ENCODE measurements at places on chromosomes 12 and 14.

- DNase-seq: no peak
Observed at GRCh38 chr12:102433304-102433703, 47.1 kb downstream of the IGF1 start.

GRCh38 chr12:80178846-80179245, 79.5 kb downstream of the OTOGL start:
- no peak for DNase-seq

DNA sequence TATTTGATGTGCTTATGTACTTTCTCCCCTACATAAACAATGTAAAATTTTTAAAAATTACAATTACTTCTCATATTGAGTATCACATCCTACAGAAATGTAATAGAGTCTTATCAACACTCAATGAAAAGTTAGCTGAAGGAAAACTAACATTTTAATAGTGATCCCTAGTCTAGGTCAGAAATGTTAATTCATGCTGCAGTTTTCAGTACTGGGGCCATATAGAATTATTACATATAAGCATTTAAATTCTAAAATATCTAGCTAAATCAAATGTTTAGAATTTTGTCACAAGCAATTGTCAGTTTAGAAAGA, 37.8 kb downstream of the SLC6A15 start:
- DNase-seq: no peak

GRCh38 chr14:95297832-95298231, 21.9 kb downstream of the CLMN start:
- DNase-seq: no peak

DNA sequence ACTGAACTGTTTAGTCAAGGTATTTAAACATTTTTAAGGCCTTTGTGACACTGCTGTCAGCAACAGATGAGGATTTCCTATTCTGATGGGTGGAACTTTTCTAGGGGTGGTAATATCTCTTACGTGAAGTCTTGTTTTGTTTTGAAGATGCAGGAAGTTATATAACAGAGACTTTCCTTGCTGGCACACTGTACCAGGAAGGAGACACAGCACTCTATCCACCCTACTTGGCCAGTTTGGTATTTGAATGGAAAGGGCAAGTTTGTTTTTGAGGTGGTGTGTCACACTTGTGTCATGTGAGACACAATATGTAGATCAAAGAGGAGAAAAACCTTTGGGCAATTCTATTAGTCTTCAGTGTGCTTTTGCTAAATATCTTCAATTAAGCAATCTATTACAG, 51.6 kb upstream of the SRP54 start:
- DNase-seq: no peak

DNA sequence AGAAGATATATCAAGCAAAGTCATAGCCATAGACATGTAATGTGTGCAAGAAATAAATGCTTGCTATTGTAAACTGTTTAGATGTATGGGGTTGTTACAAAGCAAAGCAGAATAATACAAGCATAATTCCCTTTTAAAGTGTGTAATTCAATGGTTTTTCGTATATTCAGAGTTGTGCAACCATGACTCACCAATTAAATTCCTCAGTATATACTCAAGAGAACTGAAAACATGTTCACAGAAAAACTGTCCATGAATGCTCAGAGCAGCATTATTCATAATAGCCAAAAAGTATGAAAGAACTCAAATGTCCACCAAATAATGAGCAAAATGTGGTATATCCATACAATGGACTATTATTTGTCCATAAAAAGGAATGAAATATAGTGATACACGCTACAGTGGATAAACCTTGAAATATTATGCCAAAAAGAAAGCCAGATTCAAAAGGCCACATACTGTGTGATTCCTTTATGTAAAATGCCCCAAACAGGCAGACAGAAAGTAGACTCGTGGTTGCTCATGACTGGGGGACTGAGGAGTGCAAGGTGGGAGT, 9.3 kb downstream of the GXYLT1 start:
- no peak for DNase-seq

DNA sequence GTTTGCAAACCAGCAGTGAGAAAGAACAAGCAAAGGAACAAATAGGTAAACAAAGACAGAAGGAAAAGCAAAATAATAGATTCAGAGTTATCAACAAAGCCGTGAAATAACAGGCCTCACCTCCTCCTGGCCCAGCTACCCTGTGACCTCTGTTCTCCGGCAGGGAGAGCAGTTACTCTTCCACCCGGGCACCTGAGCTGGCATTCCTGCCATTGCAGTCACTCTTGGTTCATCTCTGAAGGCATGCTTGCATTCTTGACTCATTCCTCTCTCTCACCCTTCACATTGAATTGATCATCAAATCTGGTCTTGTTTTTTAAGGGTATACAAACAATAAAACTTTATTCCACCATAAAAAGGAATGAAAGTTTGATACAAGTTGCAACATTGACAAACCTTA, 95.1 kb downstream of the TTC8 start:
- no peak for DNase-seq

DNA sequence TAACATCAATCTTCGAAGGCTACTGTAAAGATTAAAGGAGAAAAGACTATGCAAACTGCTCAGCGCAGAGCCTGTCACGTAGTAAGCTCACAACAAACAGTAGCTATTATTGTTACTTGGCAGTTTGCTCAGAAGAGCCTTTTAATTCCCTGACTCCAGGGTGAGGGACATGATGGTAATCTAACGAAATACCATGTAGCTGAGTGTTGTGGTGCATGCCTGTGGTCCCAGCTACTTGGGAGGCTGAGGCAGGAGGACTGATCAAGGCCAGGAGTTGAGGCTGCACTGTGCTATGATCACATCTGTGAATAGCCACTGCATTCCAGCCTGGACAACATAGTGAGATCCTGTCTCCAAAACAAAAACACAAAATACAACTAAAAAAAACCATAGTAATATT, 22.8 kb downstream of the HEBP1 start:
- DNase-seq: no peak

GRCh38 chr12:43676183-43676813, 82.3 kb downstream of the PUS7L start:
- DNase-seq: no peak

GRCh38 chr12:124371366-124371765, 76.5 kb downstream of the RFLNA start:
- DNase-seq: no peak

- DNase-seq: no peak
Observed at GRCh38 chr14:22998329-22999012, 11.5 kb downstream of the C14orf93 start.

DNA sequence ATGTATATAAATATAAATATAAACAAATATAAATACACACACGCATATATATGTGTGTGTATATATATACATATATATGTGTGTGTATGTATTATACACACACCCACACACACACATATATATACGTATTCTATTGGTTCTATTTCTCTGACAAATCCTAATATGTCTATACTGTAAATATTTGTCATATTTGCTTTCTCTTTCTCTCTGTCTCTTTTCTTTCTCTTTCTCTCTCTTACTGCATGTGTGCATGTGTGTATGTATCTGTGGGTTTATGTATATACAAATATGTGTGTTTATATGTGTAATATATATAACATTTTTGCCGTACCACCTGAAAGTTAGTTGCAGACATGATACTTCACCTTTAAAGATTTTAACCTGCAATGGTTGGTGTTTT, 174.2 kb upstream of the PLEKHG7 start:
- DNase-seq: no peak

GRCh38 chr12:131773582-131774221, 54.5 kb upstream of the MMP17 start:
- DNase-seq: no peak

DNA sequence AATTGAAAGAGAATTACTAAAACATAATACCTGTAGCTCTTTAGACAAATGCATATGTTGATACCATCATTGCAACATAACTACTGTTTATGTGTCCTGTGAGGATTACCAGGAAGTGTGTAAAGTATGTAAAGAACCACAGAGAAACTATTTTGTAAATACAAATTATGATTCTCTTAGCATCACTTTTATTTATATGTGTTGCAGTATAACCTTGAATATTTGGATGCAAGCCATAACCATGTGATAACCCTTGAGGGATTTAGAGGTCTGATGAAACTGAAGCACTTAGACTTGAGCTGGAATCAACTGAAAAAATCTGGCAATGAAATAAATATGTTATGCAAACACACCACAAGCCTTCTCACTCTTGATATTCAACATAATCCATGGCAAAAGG, 77.5 kb downstream of the LRRC9 start:
- DNase-seq: peak; percentile 83

- no peak for DNase-seq
Observed at GRCh38 chr12:70828351-70828750, 92.2 kb downstream of the PTPRR start.

- no peak for DNase-seq
Observed at GRCh38 chr14:64407329-64407728, 19.2 kb downstream of the MTHFD1 start.

DNA sequence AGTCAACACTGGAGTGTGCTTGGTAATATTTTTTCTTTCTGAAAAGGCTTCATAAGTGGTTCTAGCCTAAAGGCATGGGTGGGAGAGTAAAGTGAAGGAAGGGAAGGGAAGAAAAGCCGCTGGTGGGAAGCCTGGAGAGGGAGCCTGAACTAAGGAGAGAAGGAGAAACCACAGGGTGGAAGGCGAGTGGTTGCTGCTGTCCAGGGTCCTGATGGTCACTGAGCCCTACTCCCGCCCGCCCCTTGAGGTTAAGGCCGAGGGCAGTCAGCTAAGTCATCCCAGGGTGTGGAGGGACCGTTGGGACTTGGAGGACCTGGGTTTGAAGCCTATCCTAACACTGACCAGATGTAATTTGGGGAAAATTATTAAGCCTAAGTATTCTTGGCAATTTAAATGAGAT, 189.1 kb downstream of the PIWIL1 start:
- DNase-seq: no peak

DNA sequence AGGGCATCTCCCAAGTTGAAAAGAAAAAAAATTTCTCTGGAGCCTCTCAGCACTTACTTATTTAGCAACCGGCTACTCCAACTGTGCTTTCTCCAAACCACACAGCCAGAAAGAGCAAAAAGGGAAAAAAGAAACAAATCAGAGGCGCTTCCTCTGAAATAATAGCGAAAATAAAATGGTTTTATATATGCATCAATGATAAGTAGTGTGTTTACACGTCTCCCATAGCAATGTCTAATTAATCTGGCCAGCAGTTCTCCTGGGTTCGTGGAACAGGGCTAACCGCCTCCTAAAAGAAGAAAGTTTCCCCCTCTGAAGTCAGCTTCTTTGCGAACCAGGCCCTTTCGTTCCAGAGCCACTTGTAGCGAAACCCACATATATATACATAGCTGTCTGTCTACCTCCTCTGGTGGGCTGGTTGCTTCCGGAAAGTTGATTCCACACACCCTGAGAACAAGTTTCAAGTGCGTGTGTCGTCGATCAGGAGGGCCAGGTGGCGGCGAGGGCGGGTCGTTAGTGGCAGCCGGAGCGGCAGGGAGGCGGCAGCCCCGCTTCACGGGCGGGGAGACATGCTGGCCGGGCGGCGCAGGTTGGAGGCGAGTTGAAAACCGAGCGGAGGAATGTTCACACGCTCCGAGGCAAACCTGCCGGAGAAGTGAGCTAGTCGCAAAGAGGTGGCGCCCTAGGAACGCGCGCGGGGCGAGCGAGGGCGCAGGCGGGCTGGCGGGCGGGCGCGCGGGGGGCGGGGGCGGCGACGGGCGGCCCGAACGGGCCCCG, 2.7 kb downstream of the PTHLH start:
- peak; percentile 33 for DNase-seq

- DNase-seq: no peak
Observed at GRCh38 chr12:18703911-18704310, 33.9 kb downstream of the PLCZ1 start.

GRCh38 chr12:46371718-46372543, 642 bp downstream of the SLC38A2 start:
- DNase-seq: peak; percentile 60

DNA sequence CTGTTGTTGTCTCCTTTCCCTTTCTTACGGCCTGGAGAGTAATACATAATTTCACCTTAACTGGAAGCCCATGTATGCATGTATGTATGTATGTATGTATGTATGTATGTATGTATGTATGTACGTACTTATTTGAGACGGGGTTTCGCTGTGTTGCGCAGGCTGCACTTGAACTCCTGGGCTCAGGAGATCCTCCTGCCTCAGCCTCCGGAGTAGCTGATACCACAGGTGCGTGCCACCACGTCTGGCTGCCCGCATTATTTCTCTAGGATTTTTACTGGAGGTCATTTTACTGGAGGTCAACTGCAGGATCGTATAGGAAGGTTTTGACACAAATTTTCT, 644 bp upstream of the OS9 start:
- no peak for DNase-seq

- DNase-seq: no peak
Observed at GRCh38 chr12:88572781-88573549, 7.3 kb downstream of the KITLG start.

- DNase-seq: no peak
Observed at GRCh38 chr12:27252934-27253333, 8.8 kb downstream of the STK38L start.

- no peak for DNase-seq
Observed at GRCh38 chr14:102262929-102263462, 42.0 kb downstream of the MOK start.

GRCh38 chr12:57781801-57782200, 786 bp upstream of the TSFM start:
- DNase-seq: no peak

DNA sequence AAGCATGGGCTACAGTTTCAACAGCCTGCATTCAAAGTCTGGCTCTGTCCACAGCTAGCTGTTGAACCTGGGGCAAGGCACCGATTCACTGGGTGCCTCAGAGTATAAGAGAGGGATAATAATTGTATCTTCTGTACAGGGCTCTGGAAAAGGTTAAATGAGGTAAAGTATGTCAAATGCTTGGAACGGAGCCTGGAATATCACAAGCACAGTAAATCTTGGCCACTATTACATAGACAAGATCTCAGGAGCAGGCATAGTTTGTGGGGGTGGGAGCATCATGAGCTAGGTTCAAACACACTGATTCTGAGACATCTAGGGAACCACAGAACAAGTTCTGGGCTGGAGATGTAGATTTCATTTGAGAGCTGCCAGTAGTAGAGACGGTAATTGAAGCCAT, 203.7 kb upstream of the NUDT4 start:
- no peak for DNase-seq

GRCh38 chr12:111761706-111762105, 5.0 kb upstream of the ALDH2 start:
- no peak for DNase-seq

GRCh38 chr12:41979574-41979973, 165.1 kb downstream of the GXYLT1 start:
- DNase-seq: no peak

DNA sequence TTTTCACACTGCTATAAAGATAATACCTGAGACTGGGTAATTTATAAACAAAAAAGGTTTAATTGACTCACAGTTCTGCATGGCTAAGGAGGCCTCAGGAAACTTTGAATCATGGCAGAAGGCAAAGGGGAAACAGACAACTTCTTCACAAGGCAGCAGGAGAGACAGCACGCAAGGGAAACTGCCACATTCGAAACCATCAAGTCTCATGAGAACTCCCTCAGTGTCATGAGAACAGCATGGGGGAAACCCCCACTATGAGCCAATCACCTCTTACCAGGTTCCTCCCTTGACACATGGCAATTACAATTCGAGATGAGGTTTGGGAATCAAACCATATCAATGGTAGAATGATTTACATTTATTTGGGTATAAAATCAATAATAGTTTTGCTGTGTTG, 558.5 kb downstream of the TMTC2 start:
- DNase-seq: no peak

Data from NCI-H2029 treated with DMSO at 0.1 percent for 48 hours (cell line).